Activated naive CD8-positive, alpha-beta T cell treated with anti-CD3 and anti-CD28 coated beads, Interleukin-2, amount 10 ng/mL, durations not matched to agents 7 days and 5 days (primary cell): ENCODE measurements at places on chromosomes 6 and 20.

DNA sequence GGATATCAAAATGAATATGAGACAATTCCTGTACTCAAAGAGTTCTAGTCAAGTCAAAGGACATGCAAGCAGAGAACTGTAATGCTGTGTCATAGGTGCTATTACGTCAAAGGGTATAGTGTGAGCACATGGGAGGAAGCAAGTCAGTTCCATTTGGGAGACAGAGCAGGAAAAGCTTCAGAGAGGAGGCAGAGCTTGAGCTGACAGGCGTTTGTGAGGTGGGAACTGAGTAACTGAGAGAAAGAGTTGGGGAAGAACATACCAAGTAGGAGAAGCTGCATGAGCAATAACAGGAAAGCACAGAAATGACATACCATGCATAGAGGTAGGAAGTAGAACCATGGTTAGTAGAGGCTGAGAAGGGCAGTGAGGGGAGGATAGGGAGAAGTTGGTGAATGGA is 15.2 kb upstream of the SSR1 start:
- no peak for DNase-seq

GRCh38 chr20:25369971-25370370 is 20.7 kb downstream of the ABHD12 start:
- no peak for DNase-seq

DNA sequence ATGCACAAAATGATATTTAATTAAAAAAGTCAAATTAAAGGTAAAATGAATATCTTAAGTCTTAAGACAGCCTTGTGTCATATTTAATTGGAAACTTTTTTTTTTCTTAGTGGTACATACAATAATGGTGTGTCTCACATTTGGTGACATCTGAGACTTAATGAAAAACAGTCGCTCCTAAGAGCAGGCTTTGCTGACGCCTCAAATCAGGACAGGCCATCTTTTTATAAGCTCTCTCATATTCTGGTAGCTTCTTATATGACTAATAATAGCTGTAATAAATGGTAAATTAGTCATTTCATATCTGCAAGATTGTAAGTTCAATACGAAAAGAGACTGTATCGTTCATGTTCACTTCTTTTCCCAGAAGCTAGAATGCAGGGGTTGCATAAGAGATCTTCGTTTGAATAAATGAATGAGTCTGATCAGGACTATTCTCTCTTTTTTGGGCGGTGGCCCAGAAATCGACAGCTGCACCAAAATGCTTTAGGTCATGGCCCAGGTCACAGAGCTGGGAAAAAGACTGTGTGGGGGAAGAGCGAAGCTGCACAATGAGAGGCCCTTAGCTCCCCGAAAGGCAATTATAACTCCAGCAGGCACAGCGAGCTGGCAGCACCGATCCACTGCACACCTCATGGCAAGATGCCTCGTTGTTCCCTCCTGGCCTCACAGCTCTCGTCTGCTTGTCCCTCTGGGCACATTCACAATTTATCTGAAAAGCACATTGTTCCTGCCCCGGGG is 69.4 kb downstream of the NRN1 start:
- no peak for DNase-seq

GRCh38 chr6:143205991-143206390 is 145.3 kb downstream of the AIG1 start:
- no peak for DNase-seq

- DNase-seq = no peak
These were observed 217.5 kb upstream of the TCF21 start for GRCh38 chr6:133671376-133671775.

- DNase-seq = no peak
These were observed 101.1 kb downstream of the MAP3K7 start for GRCh38 chr6:90485635-90486277.

DNA sequence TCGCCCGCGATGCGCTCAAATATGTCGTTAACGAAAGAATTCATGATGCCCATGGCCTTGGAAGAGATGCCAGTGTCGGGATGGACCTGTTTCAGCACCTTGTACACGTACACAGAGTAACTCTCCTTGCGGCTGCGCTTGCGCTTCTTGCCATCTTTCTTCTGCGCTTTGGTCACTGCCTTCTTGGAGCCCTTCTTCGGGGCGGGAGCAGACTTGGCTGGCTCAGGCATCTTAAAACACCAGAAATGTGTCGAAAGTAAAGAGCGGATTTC is 36.4 kb downstream of the HFE start:
- peak; percentile 82 for DNase-seq

- no peak for DNase-seq
These were observed 1162.2 kb upstream of the GJE1 start for GRCh38 chr6:140970485-140970884.

- peak; percentile 46 for DNase-seq
These were observed 33.4 kb downstream of the MTRES1 start for GRCh38 chr6:107061125-107062020.

GRCh38 chr20:2771631-2772080 is 28.8 kb downstream of the CPXM1 start:
- DNase-seq = no peak

GRCh38 chr20:55054453-55054852 is 579.1 kb downstream of the DOK5 start:
- no peak for DNase-seq

DNA sequence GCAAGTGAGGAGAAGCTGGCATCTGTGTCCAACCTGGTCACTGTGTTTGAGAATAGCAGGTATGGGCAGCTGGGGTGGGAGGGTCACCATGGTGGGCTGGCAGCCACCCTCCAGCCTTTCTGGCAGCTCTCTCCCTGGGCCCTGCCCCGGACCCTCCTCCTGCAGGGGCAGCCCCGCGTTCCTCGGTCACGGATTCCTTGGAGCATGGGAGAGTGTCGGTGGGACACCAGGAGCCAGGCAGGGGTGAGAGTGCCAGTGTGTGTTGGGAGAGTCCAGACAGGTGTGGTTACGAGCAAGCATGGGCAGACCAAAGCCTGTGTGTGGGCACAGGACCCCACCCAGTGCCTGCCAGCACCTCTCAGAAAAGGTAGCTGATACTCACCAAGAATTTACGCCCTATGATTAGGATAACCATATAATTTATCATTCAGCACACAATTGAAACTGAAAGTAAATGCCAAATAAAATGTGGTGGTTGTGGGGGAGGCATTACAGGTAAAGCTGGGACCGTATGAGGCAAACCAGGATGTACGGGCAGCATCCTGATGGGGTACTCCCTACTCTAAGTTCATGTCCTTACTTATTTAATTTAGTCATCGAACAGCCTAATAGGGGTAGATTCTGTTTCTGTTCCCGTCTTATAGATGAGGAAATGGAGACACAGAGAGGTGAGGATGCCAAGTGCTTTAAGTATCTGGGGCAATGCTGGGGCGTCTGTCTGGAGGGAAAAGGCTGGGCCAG is 542 bp downstream of the FGD2 start:
- DNase-seq = no peak

DNA sequence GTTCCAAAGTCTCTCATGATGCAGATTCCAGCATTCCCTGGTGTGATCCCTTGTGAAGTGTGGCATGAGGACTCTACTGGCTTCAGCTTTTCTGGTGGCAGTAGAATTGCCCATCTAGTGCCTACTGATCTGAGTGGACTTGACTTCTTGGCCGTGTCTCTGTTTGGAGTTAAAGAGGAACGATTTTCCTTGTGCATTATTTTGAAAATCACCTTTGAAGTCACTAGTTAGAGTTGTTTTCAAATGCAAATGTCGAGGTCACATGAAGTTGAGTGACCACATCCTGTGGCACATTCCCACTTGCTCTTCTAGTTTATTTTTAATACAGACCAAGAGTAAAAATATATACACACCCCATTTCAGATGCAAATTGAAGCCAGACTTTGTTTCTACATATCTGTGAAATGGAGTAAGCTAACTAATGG is 270.7 kb upstream of the TAB2 start:
- DNase-seq = no peak

GRCh38 chr20:44593751-44594150 is 11.4 kb downstream of the PKIG start:
- no peak for DNase-seq

GRCh38 chr6:64256483-64256882 is 620.9 kb downstream of the PHF3 start:
- no peak for DNase-seq

- DNase-seq = no peak
These were observed 31.8 kb downstream of the GFOD1 start for GRCh38 chr6:13455552-13455966.

- no peak for DNase-seq
These were observed 7.5 kb downstream of the TP53TG5 start for GRCh38 chr20:45370571-45371160.

- DNase-seq = no peak
These were observed 27.0 kb downstream of the CST9L start for GRCh38 chr20:23541330-23541729.

DNA sequence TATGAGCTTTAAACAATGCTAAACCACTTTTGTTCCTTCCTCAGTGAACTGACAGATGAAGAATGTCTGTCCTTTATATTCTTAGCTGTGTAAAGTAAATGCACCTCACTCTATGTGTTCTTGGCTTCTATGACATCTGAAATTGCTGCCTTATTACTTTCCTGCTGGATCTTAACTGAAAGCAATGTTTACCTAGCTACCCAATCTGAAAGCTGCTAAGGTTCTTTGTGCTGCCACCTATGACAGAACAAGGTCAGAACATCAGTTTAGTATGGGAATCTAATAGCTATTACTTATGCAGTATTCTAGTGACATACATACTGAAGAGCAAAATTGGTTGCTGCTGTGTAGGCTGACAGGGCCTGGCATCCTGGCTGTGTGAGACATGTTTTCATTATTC is 444.1 kb downstream of the KHDRBS2 start:
- DNase-seq = no peak

- DNase-seq = no peak
These were observed 28.7 kb downstream of the ANKS1A start for GRCh38 chr6:34917626-34918285.

DNA sequence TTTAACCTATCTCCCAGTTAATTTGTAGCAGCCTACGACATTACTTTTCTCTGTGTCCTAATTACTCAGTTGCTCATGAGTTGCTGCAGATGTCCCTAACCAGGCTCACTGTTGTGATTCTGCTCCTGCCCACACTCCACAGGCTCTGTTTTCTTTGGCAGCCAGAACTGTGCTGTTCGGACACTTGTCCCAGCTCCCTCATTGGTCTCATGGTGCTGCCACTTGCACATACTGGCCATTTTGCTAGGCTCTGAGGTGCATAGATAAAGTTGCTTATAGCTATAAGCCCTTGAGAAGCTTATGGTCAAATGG is 55.0 kb downstream of the NOX3 start:
- DNase-seq = no peak

DNA sequence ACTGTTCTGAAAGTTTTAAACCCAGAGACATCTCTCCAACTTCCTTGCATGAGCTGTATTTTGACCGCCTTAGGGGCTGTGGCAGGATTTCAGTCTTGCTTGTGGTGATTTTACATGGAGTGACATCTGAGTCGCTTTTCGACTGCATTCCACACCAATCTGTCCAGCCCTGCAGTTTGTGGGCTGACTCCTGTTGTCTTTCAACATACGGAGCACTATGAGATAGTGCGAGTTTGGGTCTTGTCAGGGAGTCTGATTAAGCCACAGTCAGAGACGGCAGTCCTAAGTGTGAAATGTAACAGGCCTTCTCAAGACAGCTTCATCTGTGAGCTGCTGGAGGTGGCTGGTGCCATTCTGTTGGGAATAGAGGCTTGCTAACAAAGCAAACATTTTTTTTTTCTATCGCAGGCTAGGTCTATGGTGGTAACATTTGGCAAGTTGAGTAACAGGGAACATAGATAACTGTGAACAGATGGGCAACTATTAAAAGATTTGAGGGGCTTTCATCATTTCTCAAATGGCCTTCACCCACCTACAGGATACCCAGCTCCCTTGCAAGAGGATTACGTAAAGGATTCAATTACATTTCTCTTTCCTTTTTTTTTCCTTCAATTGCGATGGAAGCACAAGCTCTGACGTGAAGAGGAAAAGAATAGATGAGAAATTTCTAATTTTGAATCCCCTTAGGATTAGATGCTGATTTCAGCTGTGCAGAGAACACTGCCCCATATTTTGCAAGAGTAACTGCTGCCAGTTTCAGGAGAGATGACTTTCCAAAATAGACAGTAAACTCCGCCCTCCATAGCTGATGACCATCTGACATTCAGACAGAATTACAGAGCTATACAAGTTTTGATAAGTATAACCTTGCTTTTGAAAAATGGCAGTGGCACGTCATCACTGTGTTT is 25.1 kb downstream of the CAP2 start:
- DNase-seq = no peak

- DNase-seq = peak; percentile 55
These were observed 32.0 kb downstream of the ARHGAP40 start for GRCh38 chr20:38633577-38634093.

DNA sequence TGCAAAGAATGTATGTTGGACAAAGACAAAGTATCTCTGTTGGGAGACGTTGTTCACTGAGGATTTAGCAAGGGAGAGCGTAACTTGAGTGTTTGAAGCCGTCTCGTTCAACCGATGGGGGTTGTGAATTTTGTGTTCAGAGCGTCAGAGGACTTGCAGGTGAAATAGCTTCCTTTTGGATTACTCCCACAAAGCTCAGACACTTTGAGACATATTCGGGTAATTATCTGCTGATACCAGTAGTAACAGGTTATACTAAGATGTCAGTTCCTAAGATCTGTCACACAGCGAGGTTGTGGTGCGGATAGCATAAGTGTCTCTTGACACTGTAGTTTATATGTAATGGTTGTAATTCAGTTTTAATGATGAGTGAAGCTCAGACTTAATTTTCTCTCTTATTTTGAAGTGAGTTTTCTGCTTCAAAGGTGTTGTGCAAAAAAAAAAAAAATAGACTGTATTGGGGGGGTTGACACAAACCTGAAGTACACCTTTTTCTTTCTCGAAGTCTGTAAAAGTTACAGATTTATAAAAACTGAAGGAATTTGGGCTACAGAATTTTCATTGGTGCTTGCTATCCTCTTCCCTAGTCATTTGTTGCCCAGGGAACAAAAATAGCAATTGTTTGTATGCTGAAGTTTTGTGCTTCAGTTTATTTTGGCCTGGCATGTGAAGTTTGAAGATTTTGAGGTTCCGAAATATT is 1.7 kb downstream of the ASXL1 start:
- DNase-seq = no peak
